Osteocyte (in vitro differentiated cells): ENCODE measurements at places on chromosomes 2 and 18. TPM values are rescaled to one million over a fixed set of nuclear protein-coding genes. Genes with fewer than 3 reads are reported as not detected.

DRC1 gene
- not detected in 2 replicates for total RNA-seq

EMILIN1 gene
- 206 and 212 TPM in 2 replicates for total RNA-seq

OR6B2 gene
- not detected in 2 replicates for total RNA-seq

TWIST2 gene
- 6.0 and 6.3 TPM in 2 replicates for total RNA-seq

DNA sequence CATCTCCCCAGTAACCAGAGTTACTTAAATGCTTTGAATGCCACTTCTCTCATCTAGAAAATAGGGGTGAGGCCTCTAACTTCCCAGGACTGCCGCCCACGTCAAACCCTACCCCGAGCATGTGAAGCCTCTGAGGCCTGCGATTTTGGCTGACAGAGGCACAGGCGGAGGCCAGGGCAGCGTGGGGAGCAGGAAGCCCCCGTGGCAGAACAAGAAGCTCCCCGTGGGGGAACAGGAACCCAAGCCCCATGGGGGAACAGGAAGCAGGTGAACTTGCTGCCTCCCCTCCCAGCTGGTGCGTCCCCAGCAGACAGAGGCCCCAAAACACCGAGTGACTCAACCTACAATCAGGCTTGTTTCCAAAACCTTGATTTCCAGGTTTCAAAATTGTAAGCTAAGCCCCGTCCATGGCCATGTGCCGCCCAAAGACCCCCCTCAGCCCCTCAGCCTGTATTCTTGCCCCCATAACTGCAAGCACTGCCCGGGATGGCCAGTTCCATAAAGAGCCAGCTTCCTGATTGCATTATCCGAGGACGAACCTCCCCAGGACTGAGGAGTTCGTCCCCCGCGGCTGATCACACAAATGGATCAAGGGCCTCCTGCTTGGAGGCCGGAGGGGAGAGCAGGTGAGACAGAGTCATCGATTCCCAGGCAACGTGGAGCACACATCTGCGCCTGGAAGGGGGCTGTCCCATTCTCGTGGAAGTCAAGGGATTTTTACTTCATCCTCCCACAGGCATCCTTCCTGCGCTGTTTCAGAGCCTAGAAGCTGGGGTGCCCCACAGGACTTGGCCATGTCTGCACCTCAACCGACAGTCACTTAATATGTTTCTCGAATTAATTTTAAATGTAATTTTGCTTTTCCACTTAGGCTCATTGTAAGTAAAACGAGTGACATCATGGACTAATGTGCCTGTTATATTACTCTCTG is 36.3 kb upstream of the CTDP1 start:
- H3K36me3 ChIP-seq: no peaks in the 10 kb centered on the region
- no peak overlapping the region for H3K27ac ChIP-seq
- H3K4me3 ChIP-seq: no peak overlapping the region
- no peak for DNase-seq

DNA sequence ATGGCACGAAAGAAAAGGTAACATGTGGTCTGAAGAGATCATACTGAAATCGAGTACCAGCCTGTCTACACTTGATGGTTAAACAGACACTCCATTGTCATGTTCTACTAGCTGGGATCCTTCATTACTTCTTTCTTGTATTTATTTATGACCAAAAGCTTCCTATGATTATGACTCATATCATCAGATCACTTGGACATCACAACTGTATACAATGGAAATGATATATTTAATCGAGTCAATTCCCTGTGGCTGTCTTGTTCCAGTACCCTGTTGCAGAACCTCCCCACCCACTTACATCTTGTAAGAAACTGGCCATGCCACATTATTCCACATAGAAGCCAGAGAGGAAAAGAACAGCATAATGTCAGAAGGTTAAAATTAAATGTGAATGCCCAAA is 358.9 kb downstream of the ZEB2 start:
- no peak for DNase-seq
- peaks cover 3% of the 10 kb centered on the region for H3K4me1 ChIP-seq
- peaks cover 2% of the 10 kb centered on the region for H3K36me3 ChIP-seq
- H3K27me3 ChIP-seq: no peaks in the 10 kb centered on the region

DNA sequence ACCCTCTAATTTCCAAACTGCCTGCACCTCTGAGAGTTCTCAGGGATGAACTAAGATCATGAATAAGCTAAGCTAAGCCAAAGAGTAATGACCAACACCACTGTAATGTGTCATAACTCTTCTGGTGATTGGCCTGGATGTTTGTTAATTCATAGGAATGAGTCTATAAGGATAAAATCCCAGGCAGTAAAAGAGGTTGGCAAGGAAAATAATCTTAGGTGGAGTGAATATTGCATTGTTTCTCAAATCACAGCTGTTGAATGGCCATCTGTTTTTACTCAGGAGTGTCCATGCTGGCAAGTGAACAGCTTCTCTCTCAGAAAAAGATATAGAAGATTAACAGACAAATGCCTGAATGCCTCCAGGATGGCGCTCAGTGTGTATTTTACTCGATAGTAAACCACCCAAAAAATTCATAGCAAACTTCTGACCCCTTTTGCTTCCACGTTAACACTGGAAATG is 60.8 kb upstream of the GLS start:
- DNase-seq: no peak
- peaks cover 11% of the 10 kb centered on the region for H3K4me1 ChIP-seq
- no peak overlapping the region for H3K4me3 ChIP-seq
- H3K27me3 ChIP-seq: no peaks in the 10 kb centered on the region
- H3K27ac ChIP-seq: peak overlapping the region; percentile 76

- H3K27ac ChIP-seq: peak overlapping the region; percentile 72
- H3K27me3 ChIP-seq: no peaks in the 10 kb centered on the region
- no peak for DNase-seq
- peaks cover 20% of the 10 kb centered on the region for H3K4me1 ChIP-seq
- no peaks in the 10 kb centered on the region for H3K36me3 ChIP-seq
- no peak overlapping the region for H3K4me3 ChIP-seq
Observed at GRCh38 chr2:190791347-190791975, 89.2 kb upstream of the GLS start.

DNA sequence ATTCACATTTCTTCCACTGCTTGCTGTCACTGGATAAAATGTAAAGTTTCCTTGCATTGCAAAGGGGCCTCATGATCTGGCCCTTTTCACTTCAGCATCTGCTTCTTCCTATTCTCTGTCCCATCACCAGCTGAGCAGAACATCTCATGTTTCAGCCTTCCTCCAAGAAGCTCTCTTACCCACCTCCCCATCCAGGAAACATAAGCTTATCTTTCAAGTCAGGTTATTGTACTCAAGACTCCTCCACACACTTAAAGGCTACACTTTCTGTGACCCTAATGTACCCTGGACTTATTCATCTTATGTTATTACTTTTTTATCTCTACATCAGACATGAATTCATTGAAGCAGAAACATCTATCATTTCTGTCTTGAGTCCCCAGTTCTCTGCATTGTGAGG is 230.5 kb downstream of the PMAIP1 start:
- no peaks in the 10 kb centered on the region for H3K4me1 ChIP-seq
- H3K27ac ChIP-seq: no peak overlapping the region
- no peaks in the 10 kb centered on the region for H3K36me3 ChIP-seq

GRCh38 chr18:76691800-76692199 is 130.6 kb upstream of the ZNF236 start:
- H3K4me1 ChIP-seq: peaks cover 1% of the 10 kb centered on the region
- H3K27ac ChIP-seq: no peak overlapping the region
- peaks cover 50% of the 10 kb centered on the region for H3K27me3 ChIP-seq
- H3K4me3 ChIP-seq: no peak overlapping the region
- H3K36me3 ChIP-seq: no peaks in the 10 kb centered on the region

- no peak overlapping the region for H3K27ac ChIP-seq
- no peak overlapping the region for H3K4me3 ChIP-seq
- no peaks in the 10 kb centered on the region for H3K36me3 ChIP-seq
- H3K27me3 ChIP-seq: peaks cover 2% of the 10 kb centered on the region
- no peak for DNase-seq
Observed at GRCh38 chr2:55431982-55432627, 12.4 kb upstream of the CCDC88A start.

- H3K27ac ChIP-seq: no peak overlapping the region
- no peaks in the 10 kb centered on the region for H3K36me3 ChIP-seq
- H3K27me3 ChIP-seq: no peaks in the 10 kb centered on the region
- no peak for DNase-seq
- no peaks in the 10 kb centered on the region for H3K4me1 ChIP-seq
Observed at GRCh38 chr2:16293398-16293797, 353.0 kb downstream of the MYCN start.

DNA sequence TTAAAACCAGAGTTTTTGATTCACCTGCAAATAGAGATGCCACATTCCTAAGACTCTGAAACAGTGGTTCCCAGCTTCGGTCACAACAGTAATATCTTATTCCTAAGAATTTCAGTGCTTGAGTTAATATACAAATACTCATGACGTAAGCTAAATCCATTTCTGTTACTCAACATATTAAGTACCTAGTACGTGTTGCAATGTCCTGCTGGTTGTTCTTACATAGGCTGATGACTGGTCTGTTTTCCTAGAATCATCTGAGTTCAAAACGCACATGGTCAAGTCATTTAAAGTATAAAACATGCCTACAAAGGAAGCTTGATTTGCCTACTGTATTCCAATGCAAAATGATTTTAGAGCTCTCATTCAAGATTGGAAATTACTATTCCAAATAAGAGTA is 7.2 kb downstream of the NCL start:
- no peak for DNase-seq
- no peak overlapping the region for H3K27ac ChIP-seq
- H3K36me3 ChIP-seq: peaks cover 65% of the 10 kb centered on the region
- H3K27me3 ChIP-seq: no peaks in the 10 kb centered on the region
